ENCODE measurements at places on chromosomes 3 and 15.

DNA sequence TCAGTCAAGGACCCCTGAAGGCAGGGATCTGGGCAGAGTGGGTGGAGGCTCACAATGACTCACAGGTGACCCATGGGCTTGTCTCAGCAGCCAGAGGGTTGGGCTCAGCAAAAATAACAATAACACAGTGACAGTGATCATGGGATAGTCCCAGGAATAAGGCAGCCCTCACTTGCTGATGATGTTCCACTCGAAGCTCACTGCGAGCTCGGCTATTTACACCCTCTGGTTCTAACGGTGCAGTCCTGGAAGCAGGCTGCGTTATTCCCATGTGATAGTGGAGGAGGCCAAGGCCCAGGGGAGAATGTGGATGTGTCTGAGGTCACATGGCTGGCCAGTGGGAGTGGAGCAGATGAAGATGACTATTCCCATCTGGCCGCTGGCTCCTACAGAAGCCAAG lies 16.2 kb downstream of the CCDC33 start:
- peak; percentile 27 for DNase-seq

GRCh38 chr3:53716998-53717397 lies 129.2 kb downstream of the CHDH start:
- DNase-seq = no peak

DNA sequence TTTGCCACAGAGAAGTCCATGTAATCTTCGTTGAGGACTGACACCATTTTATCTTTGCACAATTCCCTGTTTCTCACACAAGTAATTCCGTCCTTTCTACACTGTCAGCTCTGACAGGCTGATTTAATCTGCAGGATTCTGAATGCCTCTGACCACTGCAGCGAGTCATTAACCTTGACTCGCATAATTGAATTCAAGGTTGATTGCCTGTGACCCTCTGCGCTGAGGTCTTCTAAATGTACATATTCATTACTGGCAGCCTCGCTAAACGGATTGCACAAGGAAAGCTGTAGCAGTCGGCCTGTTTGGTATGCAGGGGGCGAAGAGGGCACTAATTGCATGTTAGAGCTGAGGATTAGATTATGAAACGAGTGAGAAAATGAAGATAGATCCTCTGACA lies 147.8 kb downstream of the SHOX2 start:
- no peak for DNase-seq

DNA sequence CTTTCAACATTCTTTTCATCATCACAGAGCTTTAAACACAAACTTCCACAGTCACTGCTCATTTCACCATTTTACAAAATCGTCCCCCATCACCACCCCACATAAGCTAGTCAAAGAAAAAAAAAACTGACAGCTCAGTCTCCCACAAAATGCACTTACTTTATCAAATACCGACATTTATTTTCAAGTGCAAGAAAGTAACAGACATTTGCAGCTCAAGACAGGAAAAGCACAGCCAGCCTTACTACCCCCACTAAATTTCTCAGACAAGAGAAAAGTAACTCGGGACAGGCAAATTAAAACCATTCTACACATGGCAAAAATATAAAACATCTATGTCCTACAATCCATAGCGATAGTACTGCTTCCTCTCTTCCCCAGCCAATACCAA lies 402.4 kb downstream of the SHQ1 start:
- DNase-seq = peak; percentile 31

GRCh38 chr15:39331584-39331983 lies 249.3 kb upstream of the THBS1 start:
- no peak for DNase-seq

DNA sequence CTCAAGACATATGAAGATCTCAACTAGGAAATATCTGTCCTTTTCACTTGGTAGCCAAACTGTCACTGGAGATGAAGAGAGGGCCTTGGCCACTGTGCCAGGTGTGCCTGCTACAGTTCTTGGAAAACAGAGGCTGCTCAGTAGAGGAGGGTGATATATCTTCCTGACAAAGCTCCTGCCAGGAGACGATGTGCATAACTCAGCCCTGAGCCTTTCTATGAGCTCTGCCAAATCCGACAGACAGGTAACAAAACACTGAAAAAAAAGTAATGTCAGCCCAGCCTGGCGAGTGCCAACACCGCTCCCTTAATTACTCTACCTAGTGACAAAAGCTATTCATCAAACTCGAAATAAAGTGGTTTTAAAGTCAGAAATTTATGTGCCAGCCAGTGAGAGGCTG lies 123.2 kb downstream of the MFSD1 start:
- DNase-seq = no peak

GRCh38 chr3:61522626-61523025 lies 38.7 kb upstream of the PTPRG start:
- DNase-seq = no peak

DNA sequence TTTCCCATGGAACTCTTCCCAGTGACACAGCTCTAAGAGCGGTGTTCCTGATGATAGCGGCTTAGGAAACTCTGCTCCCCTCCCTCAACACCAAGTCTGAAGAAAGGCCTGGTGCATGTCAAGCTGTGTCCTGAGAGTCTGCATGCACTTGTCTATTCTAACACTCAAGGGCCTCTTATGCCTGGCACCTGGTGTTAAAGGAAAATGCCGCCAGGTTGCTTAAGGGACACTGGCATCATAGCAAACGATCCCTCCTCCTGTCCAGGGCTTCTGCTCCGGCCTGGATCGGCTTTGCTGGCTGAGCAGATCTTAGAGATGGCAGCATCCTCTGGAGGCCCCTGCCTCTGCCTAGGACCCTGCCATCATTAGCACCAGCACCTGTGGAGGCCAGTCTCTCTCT lies 121.7 kb downstream of the MEGF11 start:
- DNase-seq = no peak

GRCh38 chr3:54917174-54917573 lies 10.7 kb downstream of the LRTM1 start:
- peak; percentile 82 for DNase-seq

DNA sequence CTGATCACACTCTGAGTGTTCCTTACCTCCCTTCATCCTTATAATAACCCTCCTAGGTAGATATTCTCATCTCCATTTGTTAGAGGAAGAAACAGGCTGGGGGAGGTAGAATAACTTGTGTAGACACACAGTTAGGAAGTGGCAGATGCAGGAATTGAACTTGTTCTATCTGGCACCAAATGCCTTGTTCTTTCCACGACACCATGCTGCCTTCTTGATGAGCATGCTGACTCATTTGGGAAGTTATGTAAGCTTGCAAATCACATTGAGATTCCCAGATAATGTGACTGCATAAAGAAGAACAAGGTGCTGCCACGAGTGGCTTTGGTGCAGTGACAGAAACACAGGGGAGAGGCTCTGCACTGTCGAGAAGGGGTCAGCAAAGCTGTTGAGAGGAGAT lies 27.5 kb upstream of the NDUFB4 start:
- DNase-seq = no peak

DNA sequence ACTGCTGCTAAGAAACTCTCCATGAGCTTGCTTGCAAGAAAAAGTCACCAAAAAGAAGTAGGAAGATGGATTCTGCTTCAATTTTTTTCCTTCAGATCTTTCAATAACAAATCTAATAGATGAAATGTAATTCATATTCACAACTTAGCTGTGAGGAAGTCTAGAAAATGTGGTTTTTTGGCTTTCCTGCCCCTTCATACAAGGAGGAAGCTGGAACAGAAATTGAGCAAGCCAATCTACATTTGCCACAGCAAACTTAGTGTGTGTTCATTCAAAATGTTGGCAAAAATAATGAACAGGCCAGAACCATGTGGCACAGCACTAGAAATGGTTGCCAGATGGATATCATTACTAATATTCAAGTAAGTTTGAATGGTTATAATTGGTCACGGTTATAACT lies 93.2 kb upstream of the NEDD4 start:
- DNase-seq = no peak

GRCh38 chr3:14208977-14209394 lies 30.4 kb downstream of the LSM3 start:
- peak; percentile 64 for DNase-seq

DNA sequence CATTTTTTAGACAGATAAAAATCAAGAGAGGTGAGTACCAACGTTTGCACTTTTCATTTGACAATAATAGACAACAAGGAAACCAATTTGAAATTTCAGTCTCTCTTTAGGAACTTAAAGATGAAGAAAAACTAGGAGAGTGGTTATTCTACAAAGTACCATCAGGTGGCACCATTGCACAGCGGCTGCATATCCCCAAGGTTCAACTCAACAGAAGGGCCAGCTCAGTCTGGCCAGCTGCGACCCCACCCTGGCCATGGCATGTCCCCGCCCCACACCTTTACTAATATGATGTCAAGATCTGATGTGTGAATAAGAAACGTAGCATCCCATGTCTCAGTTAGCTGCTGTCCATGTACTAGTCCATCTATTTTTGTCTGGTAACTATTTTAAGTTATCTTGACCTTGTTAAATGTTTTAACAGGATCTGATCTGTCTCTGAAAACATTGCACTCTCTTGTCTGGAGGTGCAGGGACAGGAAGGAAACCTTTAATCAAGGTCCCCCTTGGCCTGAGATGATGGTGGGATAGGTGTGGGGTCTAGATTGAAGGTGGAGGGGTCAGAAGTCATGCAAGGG lies 35.5 kb upstream of the CGNL1 start:
- peak; percentile 83 for DNase-seq

DNA sequence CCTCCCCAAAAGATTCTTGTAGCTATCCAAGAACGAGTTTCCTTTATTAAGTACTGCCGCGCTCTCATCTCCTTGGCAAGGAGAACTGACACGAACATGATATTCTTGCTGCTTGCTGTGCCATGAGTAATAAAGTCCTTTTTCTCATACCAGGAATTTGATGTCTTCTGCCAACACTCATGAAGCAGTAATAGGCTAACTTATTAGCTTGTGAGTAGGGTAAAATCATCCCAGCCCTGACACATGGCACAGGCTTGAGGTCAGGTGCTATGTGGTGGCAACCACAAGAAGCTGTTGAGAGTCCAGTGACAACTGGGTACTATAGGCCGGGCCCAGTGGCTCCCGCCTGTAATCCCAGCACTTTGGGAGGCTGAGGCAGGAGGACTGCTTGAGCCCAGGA lies 22.7 kb upstream of the UBXN7 start:
- DNase-seq = no peak

DNA sequence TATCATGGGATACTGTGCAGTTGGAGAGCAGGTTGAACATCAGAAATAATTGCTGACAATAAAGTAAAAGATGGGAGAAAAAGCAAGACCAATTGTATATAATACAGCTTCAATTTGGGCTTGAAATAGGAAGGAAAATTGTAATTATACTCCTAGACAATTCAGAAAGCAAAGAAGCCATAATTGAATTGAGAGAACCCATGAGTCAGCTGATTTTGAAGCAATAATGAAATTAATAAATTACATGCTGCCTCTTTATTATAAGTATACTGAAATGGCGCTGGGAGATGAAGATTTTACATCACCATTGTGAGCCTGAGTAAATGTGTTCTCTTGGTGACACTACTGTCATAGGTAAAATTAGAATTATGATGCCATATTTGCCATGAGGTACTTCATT lies 23.2 kb downstream of the CHRNA3 start:
- no peak for DNase-seq

DNA sequence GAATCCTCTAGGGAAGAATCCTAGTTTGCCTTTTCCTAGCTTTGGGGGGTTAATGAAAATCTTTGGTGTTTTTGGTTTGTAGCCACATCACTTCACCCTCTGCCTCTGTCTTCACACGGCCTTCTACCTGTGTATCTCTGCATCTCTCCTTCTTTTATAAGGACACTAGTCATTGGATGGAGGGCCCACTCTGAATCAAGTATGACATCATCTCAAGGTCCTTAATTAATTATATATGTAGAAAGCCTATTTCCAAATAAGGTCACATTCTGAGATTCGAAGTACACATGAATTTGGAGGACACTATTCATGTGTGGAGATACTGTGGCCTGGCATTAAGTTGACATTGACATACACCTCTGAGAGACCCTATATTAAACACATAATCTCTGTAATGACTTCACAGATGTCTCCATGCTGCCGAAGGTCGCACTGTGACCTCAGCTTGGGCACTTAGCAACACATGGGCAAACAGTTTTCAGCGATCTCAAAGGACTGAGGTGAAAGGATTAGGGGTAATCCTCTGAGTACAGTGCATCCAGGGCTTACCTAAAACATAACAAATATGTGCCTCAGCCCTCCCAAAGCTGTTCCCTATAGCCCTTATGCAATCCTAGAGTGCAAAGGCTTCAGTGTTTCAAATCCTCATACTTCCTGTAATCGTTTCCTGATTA lies 446.0 kb downstream of the FGF12 start:
- no peak for DNase-seq

DNA sequence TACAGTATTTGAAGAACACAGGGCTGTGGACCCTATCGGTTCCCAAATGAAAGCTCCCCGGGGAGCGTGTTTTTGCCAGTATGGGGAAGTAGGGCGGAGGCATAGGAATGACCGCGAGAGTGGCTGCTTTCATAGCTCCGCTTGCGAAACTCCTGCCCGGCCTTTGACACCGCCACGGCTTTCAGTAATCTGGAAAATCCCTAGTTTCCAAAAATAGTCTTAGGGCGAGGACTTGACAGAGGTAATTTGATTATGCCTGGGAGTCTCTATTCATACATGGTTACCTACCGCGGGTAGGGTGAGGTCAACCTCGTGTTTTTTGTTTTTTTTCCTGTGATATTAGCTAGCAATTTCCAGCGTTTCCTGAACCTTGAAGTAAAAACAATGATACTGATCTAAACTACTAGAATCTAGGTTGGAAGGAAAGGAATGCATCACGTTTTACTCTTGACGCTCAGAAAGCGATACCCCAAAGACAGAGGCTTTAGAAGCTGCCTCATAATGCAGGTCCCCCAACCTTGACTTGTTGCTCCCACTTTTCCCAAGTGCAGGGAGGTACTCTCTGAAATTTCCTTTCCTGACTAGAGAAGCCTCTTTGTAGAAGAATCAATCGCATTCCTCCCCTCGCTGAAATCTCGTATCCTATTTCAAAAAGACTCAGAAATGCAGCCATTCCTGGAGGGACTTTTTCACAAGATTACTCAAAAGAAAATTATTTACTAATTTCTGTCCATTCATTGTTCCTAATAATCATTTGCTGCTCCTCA lies 894 bp upstream of the CCNL1 start:
- peak; percentile 98 for DNase-seq

DNA sequence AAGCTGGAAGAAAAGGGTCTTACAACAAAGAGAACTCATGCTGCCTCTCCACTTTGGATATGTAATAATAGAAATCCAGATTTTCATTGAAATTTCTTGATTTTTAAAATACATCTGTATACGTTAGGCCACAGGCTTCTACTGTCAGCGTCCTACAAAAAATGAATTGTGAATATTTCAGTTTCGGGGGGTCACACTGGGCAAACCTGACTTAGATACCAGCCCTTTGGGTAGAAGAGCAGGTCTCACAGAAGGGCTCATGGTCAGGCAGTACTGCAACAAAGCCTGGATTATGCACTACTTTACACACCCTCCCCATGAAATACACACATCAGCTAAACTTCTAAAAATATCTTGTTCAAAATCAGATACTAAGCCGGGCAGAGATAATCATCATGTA lies 294.5 kb downstream of the FHIT start:
- no peak for DNase-seq
